Esophagus squamous epithelium (tissue), 5 donors: ENCODE measurements at places on chromosomes 1 and 21.

DNA sequence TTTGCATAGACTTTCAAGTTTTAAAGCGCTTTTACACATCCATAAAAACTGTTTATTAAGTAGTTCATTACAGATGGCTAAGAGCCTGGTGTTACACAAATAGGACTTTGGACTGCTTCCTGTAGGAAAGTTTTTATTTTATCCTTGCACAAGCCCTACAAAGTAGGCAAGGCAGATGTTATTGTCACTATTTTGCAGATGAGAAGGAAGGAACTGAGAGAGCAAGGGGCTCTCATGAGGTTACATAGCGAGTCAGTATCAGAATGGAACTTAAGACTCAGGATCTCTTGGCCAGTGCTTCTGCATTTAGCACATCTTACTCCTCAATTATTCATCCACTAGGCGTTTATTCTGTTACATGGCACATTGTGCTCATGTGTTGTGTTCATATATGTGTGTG is 2.6 kb upstream of the MAPKAPK2 start:
- no peak for DNase-seq

DNA sequence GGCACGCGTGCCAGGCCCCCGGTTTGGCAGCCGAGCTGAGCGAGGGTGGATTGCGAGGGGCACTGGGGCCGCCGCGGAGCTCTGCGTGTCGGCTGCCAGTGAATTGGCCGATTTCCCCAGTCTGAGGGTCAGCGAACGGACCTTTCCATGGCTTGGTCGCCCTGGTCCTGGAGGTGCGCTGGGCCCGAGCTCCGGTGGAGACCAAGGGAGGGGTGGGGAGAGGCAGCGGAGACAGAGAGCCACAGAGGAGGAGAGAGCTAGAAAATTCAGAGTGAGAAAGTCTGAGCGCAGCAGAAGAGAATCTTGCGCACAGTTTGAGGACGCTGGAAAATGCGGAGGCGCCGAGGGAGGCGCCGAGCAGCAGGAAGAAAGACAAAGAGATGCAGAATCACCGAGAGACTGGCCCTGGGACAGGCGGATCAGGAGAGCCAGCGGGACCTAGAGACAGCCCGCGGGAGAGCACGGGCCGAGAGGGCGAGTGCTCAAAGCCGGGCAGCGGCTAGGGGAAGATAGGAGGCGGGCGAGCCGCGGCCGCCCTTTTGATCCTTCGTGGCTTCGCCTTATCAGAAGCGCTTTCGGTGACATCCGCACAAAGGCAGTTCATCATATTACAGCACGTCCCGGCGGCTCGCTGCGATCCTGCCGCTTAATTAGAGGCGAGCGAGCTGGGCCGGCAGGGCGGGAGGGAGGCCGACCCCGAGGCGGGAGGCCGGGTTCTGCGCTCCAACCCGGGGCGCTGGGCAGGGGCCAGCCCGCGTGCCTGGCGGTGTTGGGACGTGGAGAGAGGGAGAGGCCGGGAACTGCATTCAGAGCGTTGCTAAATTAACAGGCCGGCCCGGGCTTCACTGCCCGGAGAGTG is 12.7 kb downstream of the PAX7 start:
- DNase-seq: no peak

DNA sequence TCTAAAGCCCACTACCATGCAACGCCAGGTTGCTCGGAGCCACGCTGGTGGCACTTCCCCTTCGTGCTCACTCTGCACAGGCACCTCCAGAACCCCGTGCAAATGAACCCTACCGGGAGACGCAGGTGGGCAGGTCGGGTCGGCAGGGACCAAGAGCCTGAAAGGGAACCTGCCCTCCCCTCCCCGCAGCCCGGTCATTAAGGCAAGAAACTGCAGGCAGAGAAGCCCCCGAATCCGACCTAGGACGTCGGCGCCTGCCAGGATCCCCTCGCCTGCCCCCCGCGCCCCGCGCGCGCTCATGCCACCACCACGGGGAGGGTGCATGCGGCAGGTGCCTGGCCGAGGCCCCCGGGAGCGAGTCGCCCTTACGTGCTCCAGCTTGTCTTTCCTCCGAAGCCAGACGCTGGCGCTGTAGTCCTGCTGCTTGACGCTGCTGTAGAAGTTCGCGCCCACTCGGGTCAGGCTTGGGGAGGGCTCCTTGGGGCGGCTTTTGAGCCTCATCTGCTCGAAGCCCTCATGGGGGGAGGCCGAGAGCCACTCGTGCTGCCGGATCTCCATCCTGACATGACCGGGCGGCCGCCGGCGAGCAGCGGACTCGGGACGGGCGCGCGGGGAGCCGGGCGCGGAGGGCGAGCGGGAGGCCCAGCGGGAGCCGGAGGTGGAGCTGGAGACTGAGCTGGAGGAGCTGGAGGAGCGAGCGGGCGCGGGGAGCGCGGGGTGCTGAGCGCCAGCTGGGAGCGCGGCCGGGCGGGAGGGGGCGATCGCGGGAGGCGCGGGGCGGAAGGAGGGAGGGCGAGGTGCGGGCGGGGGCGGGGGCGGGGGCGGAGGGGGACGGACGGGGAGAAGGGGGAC is 552 bp downstream of the PLD5 start:
- DNase-seq: no peak

DNA sequence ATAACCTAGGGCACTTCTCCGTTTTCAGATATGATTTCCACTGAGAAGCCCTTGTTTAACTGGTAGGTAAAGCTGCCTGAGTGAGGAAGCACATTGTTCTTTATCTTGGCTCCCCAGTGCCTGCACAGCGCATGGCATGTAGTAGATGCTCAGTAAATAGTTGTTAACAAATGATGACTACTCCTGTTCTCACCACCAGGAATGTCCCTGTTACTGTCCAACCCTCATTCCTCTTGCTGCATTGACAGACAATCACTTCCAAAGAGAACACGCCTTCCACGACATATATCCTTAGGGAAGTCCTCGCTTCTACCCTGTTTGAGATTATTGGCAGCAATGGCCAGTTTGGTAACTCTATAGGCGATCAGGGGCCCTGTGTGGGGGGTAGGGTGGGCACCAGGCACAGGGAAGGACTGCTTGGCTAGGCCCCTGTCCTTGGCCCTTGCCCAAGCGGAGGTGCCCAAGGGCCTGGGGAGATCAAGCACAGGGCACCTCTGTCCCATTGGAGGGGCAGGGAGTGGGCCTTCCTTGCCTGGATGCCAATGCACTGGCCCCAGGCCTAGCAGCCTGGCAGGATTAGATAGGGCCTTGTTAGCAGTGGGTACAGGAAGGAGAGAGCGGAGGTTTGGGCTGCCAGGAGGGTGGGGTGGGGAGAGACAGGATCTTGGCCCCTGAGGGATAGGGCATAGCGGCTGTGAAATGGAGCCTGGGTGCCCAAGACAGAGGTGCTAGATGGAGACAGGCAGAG is 10.2 kb downstream of the NES start:
- DNase-seq: no peak

- DNase-seq: no peak
Observed at GRCh38 chr1:34828611-34829010, 30.9 kb downstream of the SMIM12 start.

DNA sequence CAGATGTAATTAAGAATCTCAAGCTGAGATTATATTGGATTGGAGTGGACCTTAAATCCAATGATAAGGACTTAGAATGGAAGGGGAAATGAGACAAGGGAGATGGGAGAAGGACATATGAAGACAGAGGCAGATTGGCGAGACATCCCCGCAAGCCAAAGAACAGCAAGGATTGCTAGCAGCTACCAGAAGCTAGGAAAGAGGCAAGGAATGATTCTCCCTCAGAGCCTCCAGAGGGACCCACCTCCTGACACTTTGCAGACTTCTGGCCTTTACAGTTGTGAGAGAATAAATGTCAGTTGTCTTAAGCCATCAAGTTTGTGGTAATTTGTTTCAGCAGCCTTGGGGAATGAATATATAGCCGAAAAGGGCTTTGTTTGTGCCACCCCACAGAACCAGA is 20.7 kb downstream of the METTL13 start:
- DNase-seq: no peak

DNA sequence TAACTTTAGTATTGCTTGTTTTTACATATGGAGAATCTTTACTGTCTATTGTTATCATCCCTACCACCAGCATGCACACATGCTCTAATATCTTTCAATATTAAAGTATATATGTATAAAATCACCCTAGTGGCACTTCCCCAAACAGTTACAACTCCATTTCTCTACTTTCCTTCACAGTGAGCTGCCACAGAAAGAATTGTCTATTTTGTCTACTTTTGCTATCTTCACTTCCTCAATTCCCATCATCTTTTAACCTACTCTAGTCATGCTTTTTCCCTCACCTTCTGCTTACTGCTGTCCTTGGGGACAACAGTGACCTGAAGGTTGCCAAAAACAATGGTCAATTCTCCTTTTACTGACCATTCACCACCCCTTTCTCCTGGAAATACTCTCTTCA is 59.2 kb downstream of the VCAM1 start:
- DNase-seq: no peak

GRCh38 chr1:183633676-183634343 is 1.8 kb downstream of the ARPC5 start:
- no peak for DNase-seq

DNA sequence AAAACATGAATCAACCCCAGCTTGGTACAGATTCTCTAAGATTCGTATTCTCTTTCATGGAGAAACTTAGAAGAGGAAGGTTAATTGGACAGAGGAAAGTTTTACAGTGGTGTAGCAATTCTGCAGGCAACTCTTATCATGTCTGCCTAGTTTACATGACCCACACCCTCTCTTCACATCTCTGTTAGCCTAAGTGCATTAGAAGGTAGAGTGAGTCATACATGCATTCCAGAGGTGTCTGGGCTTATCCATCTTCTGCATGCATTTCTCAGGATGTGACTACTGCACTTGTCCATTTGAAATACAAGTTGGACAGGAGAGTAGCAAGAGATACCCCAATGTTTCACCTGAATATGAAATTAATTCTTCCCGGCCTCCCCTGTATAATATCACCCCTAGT is 578.4 kb upstream of the NCAM2 start:
- DNase-seq: no peak

- no peak for DNase-seq
Observed at GRCh38 chr1:52122384-52122783, 19.5 kb upstream of the ZFYVE9 start.

GRCh38 chr21:38250991-38251418 is 5.8 kb upstream of the KCNJ15 start:
- no peak for DNase-seq

DNA sequence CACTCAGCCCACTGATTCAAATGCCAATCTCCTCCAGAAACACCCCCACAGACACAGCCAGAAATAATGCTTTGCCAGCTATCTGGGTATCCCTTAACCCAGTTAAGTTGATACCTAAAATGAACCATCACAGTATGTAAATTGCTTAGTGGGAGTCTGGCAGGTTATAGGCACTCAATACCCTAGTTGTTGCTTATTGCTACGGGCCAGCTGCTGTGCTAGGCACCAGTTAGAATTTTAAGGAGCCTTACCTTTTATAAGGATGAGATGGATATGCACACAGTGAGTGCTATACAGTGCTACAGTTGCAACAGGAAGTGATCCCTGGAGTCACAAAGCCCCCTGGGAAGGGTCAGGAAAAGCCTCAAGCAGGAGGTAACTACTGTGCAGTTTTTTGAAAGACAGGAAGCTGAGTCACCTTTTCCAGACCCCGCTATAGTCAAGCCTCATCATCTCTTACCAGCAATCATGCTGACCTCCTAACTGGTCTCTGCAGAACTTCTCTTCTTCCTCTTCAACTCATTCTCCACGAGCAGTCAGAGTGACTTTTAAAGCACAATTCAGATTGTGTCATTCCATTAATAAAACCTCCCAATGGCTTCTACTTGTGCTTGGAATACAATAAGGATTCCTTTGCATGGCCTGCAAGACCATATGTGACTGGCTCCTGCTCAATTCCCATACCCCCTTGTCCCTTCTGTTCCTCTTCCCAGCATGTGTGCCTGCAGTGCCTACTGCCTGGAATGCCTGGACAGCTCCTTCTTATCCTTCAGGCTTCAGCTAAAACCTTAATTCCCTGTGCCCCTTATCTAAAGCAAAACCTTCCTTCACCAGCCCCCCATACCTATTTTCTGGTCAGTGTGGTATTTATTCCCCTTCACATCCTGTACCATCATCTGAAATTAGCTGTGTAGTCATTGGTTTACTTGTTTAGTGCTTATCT is 10.4 kb upstream of the TLR5 start:
- no peak for DNase-seq

DNA sequence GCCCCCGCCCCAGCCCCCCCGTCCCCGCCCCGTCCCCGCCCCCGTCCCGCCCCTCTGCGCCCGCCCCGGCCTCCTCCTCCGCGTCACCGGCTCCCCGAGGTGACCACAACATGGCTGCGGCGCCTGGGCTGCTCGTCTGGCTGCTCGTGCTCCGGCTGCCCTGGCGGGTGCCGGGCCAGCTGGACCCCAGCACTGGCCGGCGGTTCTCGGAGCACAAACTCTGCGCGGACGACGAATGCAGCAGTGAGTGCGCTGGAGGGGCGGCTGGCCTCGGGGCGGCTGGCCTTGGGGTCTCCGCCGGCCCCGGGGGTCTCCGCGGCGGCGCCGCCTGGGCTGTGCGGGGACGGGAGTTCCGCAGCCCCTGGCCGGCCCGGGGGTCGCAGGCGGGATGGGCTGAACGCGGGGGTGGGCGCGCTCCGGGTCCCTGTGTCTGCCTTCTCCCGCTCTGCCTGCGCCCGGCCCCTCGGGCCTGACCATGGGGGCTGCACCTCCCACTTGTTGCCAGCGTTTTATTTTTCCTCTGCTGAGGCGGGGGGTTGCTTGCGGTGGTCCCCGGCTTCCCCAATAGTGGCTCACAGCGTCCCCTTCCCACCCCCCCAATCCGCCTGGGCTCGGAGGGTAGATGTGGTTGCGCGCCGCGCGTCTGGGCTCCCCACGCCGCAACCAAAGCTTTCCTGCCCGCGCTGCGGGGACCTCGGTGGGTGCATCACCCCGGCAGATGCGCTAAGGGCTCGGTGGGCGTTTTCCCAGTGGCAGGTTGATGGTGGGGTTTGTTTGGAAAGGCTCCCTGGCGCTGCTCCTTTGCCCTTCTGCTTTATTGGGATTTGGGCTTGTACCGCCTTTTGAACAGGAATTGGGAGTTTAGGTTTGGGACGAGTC is at the start of gene MIA3:
MIA3 (plus strand) TSS at position 97 of the 879 bp plus-strand sequence; CDS start at position 111, 14 bp downstream.
- peak; percentile 61 for DNase-seq

DNA sequence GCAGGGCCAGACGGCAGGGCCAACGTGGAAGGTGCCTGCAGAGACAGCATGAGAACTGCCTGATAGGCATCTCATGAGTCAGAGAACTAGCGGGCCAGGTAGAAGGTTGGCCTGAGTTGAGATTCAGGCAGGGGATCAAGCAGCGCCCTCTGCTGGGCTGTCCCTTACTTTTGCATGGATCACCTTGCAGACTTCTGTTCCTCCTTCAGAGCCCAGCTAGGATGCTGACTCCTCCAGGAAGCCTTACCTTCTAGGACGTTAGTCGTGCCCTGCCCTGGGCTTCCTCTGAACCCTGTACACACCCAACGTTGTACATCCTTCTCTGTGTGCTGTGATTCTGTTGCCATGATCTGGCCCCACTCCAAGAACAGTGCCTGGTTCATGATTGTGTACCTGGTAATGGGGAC is 231.3 kb upstream of the VAMP3 start:
- no peak for DNase-seq

- DNase-seq: no peak
Observed at GRCh38 chr1:206929524-206929923, 7.8 kb upstream of the FCMR start.

DNA sequence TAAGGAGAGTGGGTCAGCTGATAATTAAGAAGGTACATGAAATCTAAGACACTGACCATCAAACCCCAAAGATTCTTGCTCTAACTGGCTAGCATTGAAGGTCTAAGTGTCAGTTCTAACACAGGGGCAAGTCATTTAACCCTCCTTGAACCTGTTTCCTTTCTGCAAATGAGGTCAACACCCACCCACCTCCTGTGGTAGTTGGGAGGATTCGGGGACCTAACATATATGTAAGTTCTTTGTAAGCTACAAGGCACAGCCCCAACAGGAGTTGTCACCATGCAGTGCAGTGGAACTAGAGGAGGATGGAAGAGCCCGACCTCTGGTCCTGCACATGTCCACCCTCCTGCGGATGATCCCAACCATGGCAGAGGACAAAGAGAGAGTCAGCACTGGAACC is 2.4 kb downstream of the NUDT17 start:
- DNase-seq: no peak
